ENCODE measurements at places on chromosomes 5 and 9. TPM values are rescaled to one million over a fixed set of nuclear protein-coding genes. Genes with fewer than 3 reads are reported as not detected.

The FLT4 gene
- total RNA-seq: 22.5 TPM

The BARHL1 gene
- not detected for total RNA-seq

The PCDHGB1 gene
- total RNA-seq: 6.9 TPM

The CMBL gene
- total RNA-seq: 1.5 TPM

The CDKN2A gene
- not detected for total RNA-seq

The LAMC3 gene
- 58.5 TPM for total RNA-seq

The TNIP1 gene
- total RNA-seq: 54.0 TPM

The RNF183 gene
- 0.82 TPM for total RNA-seq

The DIRAS2 gene
- total RNA-seq: not detected

The GPRIN1 gene
- 0.40 TPM for total RNA-seq

The DMRTA1 gene
- 0.29 TPM for total RNA-seq

The CDKN2B-AS1 gene
- 0.29 TPM for total RNA-seq

The FYB1 gene
- 6.7 TPM for total RNA-seq

The OR13F1 gene
- total RNA-seq: not detected

The SLC34A1 gene
- not detected for total RNA-seq

The AK8 gene
- total RNA-seq: not detected

The ANKDD1B gene
- not detected for total RNA-seq

The LSM11 gene
- total RNA-seq: 7.9 TPM

The IL9 gene
- total RNA-seq: not detected

The PCDHB12 gene
- total RNA-seq: 9.2 TPM

The GFI1B gene
- not detected for total RNA-seq

The RAB14 gene
- total RNA-seq: 69.0 TPM

The NDUFAF2 gene
- 37.6 TPM for total RNA-seq

The DMRT2 gene
- total RNA-seq: not detected

The OR1L8 gene
- total RNA-seq: not detected

The GHR gene
- 3.6 TPM for total RNA-seq

The SMIM33 gene
- total RNA-seq: not detected

The F2RL1 gene
- 2.1 TPM for total RNA-seq

The SLCO4C1 gene
- total RNA-seq: not detected

The PCA3 gene
- not detected for total RNA-seq

The FOXD4L5 gene
- total RNA-seq: not detected

The TAF1L gene
- under 0.01 TPM for total RNA-seq

The SPINK13 gene
- not detected for total RNA-seq

The KIF4B gene
- total RNA-seq: not detected

The ADRA1B gene
- 1.2 TPM for total RNA-seq

The CKMT2 gene
- total RNA-seq: 11.7 TPM

The TDRD7 gene
- total RNA-seq: 18.5 TPM

The PCDHA7 gene
- total RNA-seq: 2.2 TPM

The PCDHB2 gene
- total RNA-seq: 2.3 TPM

The WNK2 gene
- total RNA-seq: 6.2 TPM

The MVB12B gene
- 15.0 TPM for total RNA-seq

The TMED7 gene
- total RNA-seq: 33.0 TPM

The RASGEF1C gene
- not detected for total RNA-seq

The GABRB2 gene
- total RNA-seq: not detected

Data from uterus (tissue), 4 donors.